ENCODE measurements at places on chromosomes 5 and 9.

- DNase-seq = no peak
Observed at GRCh38 chr5:1406681-1407640, 38.3 kb downstream of the SLC6A3 start.

- DNase-seq = no peak
Observed at GRCh38 chr5:74355041-74355824, 285.3 kb downstream of the ENC1 start.

DNA sequence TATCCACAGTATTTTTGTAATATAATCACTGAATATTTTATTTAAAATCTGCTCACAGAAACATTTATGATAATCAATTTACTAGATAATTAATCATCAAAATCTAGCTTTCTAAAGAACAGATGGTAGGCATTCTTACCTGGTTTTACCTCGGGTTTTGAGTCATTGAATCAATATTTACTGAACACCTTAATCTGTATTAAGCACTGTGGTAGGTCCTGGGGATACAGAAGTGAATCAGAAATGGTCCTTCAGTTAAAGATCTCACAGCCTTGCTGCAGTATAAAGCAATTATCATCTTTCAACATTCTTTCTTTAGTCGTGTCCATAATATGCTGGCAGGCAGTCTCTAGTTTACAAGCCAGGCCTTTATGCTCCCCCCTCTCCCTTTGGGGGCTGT lies 2.0 kb upstream of the MEIKIN start:
- no peak for DNase-seq

- no peak for DNase-seq
Observed at GRCh38 chr9:126157826-126158587, 168.6 kb upstream of the MVB12B start.

DNA sequence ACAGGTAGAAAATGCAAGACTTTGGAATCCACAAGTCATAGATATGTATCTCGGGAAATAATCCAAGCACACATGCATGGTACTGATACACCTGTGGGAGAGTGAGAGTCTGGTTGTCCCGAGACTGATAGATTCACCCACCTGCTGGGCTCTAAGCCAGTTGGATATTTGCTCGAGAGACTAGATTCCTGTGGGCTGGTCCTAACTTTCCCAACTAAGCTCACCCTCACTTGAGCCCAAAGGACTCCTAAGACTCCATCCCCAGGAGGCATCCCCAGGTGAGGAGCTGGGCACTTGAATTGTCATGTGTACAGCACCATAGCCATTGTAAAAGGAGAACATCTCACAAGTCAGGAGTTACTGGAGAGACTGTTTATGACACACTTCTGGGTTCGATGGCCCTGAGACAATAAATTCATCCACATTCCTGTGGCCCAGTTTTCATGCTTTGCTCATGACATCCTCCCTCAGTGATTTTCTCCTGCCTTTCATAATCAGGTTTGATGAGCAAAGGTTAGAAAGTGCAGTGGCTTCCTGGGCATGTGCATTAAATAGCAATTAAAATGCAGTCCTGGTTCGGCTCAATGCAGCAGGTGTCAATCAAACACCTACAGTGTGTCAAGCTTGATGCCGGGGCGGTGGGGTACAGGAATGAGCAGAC lies 18.1 kb downstream of the SLC1A1 start:
- DNase-seq = no peak

- DNase-seq = peak; percentile 85
Observed at GRCh38 chr5:168219515-168220410, 71.7 kb upstream of the WWC1 start.

DNA sequence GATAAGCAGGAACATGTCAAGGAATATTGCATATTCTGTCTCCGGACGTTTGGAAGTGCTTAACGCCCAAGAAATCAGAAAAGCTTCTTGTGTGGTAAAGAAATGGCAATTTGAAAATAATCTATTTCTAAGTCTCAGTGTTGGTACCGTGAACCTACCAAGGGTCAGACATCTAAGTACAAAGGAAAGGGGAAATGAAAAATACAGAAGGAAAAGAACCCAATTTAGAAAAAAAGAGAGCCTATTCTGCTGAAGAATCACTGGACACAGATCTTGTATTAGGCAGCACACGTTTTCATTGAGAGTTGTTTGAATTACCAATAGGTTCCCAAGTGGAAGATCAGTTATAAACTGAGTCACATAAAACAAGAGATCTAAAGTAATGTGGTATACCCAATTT lies 46.9 kb upstream of the CEP78 start:
- no peak for DNase-seq

DNA sequence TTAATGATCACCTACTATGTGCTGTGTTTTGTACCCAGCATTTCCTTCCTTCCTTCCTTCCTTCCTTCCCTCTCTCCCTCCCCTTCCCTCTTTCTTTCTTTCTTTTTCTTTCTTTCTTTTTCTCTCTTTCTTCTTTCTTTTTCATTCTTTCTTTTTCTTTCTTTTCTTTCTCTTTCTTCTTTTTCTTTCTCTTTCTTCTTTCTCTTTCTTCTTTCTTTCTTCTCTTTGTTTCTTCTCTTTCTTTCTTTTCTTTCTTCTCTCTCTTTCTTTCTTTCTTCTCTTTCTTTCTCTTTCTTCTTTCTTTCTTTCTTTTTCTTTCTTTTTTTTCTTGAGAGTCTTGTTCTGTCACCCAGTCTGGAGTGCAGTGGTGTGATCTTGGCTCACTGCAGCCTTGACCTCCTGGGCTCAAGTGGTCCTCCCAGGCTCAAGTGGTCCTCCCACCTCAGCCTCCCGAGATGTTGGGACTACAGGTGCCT lies 165.7 kb upstream of the MVB12B start:
- no peak for DNase-seq

DNA sequence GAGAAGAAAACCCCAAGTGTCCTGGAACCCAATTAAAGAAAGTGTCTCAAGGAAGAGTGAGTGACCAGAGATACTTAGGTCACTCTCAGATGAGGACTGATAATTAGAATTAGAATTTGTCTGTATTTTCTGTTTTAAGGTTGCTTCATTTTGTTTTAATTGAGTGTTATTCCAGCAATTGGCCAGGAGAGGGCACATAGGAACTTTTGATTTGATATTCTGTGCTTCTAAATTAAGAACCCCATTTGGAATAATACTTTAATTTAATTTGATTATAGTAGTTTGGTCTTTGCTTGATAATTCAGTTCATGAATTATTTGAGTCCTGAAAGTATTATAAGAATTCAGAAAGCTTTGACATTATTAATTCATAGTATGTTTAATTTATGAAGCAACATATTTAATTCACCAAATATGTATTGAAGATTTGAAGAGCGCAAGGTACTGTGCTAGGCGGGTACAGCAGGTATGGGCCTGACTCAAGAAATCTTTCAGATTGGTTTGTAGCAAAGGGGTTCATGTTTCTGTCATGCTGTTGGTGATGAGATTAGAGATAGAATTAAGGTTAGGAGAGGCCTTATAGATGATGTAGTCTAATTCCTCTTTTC lies 4.9 kb downstream of the MRPL22 start:
- peak; percentile 57 for DNase-seq

GRCh38 chr5:160843240-160843639 lies 8.8 kb downstream of the ATP10B start:
- DNase-seq = no peak

DNA sequence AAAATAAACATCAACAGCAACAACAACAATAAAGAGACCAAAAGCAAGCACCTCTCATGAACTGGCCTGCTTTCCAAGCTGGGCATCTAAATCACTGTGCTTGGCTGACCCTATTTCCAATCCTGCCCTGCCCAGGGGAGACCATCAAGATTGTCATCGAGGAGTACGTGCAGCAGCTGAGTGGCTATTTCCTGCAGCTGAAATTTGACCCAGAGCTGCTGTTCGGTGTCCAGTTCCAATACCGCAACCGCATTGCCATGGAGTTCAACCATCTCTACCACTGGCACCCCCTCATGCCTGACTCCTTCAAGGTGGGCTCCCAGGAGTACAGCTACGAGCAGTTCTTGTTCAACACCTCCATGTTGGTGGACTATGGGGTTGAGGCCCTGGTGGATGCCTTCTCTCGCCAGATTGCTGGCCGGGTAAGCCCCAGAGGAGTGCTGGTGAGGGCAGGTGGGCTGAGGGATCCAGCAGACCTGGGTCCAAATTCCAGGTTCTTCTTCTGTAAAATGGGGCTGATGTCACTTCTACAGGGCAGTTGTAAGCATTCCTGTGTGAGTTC lies 15.6 kb downstream of the PTGS1 start:
- no peak for DNase-seq

- DNase-seq = peak; percentile 2
Observed at GRCh38 chr5:10201223-10201868, 48.3 kb downstream of the ATPSCKMT start.

All from cardiac fibroblast (primary cell).